ENCODE measurements at places on chromosomes 13 and 19.
A peak's percentile ranks its signal among the peaks of the same experiment; 100 is the strongest.

- DNase-seq = no peak
Measured at GRCh38 chr13:113367020-113367560, 3.2 kb upstream of the GRTP1 start.

DNA sequence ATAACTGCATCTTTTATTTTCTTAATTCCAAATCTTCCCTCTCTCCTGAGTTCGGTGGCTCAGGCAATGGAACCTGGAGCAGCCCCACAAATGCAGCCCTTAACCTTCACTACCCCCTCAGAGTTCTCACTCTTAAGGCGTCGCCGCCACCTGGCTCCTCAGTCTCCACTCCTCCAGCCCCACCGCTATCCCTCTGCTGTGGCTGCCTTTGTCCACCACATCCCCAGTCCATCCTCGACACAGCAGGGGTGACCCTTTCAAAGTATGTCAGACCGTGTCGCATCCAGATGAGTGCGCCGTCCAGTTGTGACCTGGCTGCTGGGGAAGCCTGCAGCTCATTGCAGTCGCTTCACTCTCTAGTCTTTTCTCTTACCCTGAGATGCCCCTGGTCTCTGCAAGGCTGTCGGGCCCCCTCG is 1.0 kb downstream of the SPPL2B start:
- no peak for DNase-seq

GRCh38 chr13:109152941-109153340 is 523.5 kb downstream of the MYO16 start:
- DNase-seq = no peak

GRCh38 chr19:46413262-46414031 is at the start of gene CCDC8:
TSS of gene CCDC8 (minus strand) at chr19:46413564. CDS start at chr19:46412810, 754 bp downstream.
- DNase-seq = no peak

- DNase-seq = no peak
Measured at GRCh38 chr19:1396019-1396767, 5.1 kb downstream of the GAMT start.

DNA sequence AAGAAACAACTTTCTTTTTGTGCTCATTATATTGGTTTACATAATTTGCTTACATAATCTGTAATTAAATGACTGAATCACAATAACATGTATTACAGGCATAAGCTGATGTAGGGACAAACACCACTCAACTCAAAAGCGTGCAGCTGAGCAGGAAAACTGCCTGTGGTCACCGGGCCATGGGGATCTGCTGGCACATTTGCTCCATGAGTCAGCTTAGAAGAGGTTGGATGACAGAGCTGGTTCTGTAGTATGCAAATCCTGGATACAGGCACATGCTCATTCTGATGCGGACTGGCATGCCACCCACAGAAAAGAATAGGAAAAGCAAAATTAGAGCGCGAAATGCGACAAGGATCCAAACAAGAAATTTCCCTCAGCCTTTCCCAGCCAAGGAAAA is 128.6 kb downstream of the USP12 start:
- DNase-seq = no peak

- DNase-seq = no peak
Measured at GRCh38 chr13:112647256-112647655, 42.6 kb upstream of the ATP11A start.

DNA sequence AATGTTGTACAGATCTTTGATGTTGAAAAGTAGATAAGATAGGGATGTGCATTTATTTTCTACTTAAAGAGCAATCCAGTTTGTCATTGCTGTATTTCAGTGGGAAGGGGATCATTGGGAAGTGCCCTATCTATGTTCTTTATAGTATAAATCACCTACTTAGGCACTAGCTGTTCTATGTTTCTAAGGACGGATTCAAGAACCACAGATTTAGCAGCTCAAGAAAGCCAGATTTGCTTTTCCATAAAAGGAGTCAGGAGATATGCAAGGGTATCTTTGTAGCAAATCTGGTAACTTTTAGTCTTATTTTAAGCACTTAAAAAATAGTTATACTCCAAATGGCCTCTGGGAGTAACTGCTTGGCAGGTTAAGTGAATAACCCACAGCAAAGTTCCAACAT is 23.7 kb downstream of the DCLK1 start:
- no peak for DNase-seq

DNA sequence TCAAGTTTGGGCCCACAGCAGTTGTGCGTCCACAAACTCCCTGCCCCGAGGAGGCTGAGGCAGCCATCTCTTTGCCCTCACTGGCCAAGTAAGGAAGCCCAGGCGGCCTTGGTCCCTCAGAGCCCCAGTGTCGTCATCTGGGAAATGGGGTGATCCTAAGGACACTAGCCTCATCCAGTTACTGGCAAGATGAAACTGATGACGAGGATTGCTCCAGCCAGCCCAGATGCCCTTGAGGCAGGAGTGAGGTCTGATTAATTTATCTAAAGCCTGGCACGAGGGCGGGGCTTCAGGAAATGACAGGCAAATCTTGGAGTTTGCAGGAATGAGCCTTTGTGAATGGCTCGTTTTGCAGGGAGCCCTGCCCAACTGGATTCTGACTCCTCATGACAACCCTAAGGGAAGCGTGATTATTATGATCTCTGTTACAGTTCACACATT is 5.6 kb downstream of the LIPE start:
- no peak for DNase-seq

DNA sequence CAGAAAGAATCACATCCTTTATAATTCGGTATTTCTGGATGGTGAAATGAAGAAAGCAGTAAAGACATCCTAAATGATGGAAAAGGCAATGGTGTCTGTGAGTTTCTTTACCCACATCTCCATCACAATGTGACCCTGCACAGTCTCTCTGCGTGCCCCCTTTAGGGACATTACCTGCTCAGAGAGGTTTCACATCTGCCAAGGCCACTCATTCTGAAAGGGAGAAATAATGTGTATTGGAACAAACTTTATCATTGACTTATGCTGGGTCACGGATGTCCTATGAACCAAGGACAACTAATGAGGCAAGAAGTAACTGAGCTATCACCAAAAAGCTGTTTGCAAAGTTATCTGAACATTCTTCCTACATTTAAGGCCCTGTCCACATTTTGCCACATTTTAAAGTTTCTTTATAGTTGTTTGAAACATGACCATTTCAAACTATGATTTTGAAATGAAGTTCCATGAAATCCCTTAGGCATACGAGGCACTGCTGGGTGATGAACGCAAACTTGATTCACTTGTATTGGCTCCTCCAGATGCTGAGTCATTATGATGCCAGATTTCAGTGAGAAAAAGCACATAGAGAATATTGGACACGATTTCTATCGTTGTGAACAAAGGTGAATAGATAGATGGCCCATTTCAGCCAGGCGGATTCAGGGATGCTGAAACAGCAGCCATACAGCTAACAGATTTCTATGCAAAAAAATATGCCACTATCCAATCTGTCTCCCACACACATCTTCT is 63.5 kb upstream of the HMGB1 start:
- no peak for DNase-seq

DNA sequence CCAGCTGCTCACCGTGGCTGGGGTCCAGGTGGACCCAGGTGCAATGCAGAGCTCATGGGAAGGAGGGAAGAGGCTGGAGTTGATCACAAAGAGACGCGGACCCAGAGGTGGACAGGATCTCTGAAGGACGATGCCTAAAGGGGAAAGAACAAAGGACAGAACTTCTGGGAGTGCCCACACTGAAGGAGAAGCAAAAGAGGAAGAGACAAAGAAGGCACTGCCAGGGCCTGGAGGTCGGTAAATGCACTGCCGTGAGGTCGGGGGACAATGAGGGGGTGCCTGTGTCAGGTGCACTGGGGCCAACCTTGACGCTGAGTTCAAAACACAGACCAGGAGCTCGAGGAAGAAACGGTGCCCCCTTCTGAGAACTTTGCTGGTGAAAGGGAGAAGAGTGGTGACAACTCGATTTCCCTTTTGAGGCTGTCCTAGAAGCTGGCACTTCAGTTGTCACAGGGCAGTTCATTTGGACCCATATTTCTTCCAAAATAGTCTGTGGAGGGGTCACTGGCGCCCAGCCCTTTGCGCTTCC is 55.6 kb downstream of the GJA3 start:
- DNase-seq = no peak

GRCh38 chr19:55579766-55580621 is 654 bp downstream of the ZNF579 start:
- peak; percentile 48 for DNase-seq

DNA sequence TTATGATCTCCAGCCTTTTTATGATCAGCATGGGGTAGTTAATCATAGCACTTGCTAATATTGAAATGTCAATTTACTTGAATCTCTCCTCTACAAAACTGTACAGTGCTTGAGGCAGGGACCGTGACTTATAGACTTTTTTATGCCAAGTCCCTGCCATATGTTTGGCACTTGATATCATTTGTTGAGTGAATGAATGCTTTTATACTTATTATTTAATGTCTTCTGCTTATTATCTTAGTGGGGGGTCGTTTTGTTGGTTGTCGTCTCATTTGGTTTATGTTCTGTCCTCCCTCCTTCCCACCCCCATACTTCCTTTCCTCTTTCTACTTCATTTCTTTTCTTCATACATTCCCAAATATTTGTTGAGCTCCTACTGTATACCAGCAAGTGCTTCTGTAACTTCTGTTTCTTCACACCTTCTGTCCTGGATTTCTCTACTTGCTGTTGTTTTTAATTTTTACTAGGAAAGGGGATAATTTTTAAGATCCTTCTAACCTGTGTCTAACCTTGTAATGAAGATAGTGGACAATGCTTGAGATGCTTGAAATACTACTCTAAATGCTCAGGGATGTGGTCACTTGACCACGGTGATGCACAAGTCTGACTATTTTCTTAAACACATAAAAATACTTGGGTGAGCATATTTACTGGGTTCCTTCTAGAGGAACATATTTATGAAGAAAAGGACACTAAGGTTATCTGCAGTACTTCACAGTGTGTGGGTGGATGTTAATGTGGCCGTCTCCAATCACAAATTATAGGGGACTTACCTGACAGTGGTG is 223.8 kb downstream of the TDRD3 start:
- no peak for DNase-seq

DNA sequence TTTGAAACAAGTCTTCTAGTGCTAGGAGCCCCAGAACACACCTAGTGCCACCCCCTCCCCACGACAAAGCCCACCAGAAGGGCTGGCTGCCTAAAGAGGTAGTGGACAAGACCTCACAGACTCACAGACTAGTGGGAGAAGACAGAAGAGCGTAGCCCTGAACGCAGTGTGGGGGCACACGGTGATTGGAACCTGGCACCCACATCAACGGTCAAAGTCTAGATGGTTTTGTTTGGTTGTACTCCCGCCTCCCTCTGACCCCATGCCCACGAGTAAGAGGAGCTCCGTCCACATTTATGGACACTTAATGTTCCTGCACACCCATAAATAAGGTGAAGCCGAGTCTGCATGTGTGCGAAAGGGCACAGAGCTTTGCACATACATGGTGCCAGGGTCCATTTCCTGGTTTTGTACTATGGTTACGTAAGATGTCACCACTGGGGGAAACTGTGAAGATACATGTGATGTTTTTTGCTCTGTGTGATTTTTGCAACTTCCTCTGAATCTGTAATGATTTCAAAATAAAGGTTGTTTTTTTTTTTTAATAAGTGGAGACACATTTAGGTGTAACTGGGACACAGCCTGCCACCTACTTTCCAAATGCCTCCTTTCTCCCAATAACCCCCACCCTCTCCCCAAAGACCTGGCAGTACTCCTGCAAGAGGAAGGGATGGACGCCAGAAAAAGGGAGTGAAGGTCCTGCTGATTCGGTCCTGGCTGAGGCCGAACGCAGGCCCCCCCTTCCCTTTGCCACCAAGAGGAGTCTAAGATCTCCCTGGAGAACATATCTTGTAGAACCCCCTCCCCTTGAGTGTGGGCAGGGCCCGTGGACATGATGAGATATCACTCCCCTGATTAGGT is 72.8 kb downstream of the GNG7 start:
- DNase-seq = no peak

GRCh38 chr19:3404324-3405260 is 38.2 kb downstream of the NFIC start:
- DNase-seq = no peak

GRCh38 chr19:55034751-55035150 is 3.3 kb downstream of the GP6 start:
- DNase-seq = no peak

DNA sequence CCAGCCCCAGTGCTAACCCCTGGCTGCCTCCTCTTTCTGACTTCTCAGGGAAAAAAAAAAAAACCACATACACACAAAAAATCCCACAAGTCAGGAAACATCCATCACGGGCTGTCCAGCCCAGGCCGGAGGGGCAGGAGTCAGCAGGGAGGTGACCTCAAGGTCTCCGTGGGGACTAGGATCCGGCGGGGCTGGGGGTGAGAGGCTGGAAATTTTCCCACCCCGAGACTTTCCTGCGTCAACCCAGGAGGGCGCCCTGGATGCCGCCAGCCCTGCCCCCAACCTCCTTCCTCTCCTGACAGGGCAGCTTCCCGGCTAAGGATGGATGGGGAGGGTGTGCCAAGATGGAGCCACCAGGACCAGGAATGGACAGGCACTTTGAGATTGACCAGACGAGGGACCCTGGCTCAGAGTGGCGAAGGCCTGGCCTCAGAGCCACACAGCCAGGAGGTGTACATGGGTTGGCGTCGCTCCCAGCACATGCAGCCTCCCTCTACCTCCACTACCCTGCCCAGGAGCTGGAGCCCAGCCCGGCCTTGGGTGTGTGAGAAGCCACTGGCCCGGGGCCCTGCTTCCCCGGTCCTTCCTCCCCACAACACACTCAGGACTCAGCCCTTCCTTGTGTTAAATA is 33.3 kb downstream of the BLOC1S3 start:
- no peak for DNase-seq

DNA sequence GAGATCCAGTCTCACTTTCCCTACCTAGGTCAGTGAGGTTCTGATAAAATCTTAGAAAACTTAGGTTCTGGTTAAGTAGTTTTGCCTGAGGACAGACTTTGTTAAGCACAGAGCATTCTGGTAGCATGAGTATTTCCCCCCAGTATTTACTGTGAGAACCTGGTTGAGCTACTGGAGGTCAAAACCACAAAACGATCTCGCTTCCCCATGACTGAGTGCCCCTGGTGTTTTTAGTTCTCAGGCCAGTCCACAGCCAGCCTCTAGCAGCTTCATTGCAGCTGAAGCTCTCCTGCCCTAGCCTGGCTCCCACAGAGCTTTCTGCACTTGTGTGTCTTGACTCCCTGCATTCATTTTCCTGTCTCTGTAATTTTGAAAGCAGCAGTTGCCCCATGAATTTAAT is 1138.2 kb downstream of the UQCRFS1 start:
- DNase-seq = no peak

DNA sequence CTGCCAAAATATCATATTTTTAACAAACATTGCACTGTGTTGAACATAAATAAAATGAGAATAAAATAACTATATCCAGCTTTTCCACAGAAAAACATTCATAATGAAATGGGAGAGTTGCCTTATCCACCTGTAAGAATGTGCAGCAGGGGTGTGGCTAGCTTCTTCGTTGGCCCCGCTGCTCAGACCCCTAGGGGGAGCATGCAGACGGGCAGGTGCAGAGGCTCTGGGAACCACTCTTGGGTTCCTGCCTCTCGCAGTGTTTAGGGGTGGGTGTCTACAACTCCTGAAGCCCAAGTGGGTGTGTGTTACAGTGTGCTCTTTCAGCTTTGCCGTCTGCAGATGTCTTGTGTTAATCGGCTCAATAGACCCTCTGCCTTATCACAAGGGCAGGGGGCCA is 121.7 kb downstream of the SLITRK5 start:
- DNase-seq = peak; percentile 32
